Calu3 (cell line): ENCODE measurements at places on chromosomes 2 and 18.

GRCh38 chr2:10183146-10183675, 60.7 kb downstream of the RRM2 start:
- DNase-seq: no peak

DNA sequence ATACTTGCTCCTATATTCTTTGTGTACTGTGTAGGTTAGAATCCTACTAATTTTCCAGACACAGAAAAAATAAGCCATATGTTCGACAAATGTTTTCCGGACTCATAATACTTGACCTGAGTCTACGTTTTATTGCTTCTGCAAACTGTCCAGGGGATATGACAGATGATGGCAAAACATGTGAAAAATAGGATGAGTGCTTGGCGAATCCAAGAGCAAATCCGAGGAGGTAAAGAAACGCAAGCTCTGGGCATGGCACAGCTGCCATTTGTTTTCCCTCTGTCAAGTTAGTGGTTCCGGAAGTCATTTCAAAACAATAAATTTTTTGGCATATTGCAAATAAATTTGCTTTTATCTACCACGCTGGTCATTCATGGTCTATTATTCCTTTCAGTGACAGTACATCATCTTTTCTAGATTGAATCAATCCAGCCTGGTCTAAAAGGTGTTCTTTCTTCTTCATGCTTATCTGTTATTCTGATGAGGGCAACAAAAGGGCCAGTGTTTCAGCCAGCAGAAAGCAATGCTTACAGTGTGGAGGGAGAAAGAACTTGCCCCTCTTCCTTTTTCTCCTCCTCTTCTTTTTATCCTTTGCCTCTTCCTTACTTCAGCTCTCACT, 476.1 kb upstream of the SOX11 start:
- DNase-seq: no peak

GRCh38 chr2:233928594-233929351, 11.6 kb downstream of the TRPM8 start:
- peak; percentile 65 for DNase-seq

GRCh38 chr2:156322686-156323231, 9.8 kb downstream of the NR4A2 start:
- DNase-seq: no peak

DNA sequence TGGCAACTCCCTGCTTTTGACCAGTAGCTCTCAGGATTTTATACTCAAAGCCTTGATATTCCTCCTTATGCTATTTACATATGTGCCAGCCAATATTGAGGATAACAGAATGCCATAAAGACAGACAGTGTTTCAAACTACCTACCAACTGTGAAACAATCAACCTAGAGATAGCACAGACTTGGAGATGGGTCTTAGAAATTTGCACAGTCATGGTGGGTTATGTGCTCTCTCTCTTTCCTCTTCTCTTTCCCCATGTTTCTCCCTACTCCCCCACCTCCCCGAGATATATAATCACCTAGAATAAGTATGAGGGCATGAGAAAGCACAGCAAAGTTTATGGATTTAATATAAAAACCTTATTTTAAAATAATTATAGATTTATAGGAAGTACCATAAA, 24.2 kb upstream of the SUCLG1 start:
- DNase-seq: no peak

DNA sequence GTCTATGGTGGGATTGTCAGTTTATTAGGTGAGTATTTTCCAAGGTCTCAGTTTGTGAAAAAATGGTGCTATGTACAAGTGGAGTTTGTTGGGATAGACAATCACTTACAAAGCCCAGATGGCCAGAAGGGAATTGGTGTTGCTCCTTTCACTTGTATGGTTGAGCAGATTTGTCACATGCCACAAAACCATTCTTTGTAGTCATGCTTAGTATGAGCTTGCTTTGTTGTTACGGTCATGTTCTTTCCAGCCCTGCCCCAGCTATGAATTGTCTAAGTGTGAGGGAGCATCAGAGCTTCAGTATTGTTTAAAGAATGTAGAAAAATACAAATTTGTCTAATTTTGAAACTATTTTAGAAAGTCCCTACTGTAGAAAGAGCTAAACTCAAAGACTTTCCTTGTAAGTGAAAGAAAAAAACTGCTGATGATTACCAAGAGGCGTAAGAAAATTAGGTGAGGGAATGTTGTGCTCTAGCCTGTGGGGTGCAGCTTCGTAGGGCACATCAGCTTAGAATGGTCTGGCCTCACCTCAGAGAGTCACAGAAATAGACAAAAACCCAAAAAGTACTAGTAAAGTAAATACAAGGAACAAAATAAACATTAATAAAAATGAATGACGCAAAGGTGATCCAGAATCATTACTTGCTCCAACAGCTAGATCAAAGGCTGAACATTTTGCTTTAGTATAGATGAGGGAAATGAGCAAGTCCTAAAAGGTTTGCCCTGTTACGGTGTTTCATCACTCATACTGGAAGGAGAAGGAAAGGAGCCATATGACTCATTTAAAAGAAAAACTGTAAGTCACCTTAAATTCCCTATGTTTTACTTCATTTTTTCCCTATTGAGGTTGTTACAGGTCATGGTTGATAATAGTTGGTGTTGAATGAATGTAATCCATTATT, 9.2 kb downstream of the TGIF1 start:
- no peak for DNase-seq

DNA sequence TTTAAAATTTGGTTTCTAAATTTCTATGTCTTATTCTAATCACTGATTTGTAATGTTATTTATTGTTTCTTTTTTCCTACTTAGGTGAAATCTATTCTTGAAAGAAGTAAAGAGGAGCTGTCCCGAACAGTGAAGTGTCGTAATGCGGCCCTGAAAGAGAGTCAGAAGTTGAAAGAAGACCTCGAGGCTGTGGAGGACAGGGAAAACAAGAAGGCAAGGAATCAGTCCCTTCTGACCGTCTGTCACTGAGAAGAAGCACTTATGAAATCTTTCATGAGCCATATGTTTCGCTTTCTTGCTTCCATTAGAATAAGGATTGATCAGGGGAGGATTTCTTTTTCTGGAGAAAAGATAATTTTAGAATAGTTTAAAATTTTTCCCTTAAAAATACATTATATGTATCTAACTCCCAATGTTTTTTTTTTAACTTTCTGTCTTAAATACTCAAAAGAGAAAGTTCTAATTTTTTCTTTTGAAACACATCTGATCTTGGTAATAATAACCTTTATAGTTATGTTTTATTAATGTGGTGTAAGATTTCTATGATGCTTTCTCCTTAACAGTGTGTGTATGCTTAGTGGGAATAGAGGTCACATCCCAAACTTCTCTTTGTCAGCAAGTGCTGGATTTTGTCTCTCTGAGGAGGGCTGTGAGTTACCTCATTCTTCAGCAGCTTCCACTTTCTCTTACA, 79.0 kb downstream of the CCDC150 start:
- no peak for DNase-seq

DNA sequence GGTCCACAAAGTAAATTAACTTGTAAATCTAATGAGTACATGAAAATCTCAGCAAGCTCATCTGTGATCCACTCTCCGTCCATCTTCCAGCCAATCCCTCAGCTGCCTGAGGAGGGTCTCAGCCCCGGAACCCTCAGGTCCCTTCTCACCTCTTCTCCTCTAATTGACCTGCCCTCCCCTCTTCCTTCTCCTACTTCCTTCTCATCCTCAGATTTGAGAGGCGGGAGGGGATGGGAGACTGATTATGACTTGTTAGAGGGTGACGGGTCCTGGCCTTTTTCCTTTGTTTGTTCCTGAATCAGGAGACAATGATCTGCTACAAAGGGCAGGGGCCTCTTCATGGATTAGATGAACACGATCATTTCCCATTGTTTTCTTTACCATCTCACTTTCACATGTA, 80.1 kb downstream of the CYBRD1 start:
- DNase-seq: no peak

DNA sequence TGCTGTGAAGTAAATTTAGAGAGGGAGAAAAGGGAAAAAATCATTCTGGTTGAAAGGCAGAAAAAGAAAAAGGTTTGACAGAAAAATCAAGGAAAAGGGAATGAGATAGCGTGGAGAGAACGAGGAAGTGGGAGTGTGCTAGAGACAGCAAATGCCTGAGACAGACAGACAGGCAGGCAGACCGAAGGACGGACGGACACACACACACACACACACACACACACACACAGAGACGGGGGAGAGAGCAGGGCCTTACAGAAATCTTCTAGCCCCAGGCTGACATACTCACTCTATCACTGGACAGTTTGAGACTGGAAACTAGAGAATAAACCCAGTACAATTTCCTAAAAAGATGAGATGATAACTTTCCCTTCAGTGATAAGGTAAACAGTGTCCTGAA, 238.4 kb downstream of the ZNF521 start:
- DNase-seq: no peak

DNA sequence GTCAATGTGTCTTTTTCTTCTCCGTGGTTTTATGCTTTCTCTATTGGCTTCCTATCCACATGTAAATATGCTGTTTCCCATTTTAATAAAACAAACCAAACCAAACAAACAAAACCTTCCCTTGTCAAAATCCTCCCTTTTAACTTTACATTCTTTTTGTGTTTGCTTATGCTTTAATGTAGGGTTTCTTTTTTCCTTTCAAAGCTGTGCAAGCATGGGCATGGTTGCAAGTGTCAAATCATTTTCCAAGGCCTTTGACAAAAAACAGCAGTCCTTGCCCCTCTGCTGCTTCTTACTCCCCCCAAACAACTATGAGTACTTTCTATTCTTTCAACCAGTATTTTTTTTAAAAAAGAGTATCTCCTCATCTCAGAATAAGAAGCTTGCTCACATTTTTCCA, 66.0 kb upstream of the ACYP2 start:
- no peak for DNase-seq

DNA sequence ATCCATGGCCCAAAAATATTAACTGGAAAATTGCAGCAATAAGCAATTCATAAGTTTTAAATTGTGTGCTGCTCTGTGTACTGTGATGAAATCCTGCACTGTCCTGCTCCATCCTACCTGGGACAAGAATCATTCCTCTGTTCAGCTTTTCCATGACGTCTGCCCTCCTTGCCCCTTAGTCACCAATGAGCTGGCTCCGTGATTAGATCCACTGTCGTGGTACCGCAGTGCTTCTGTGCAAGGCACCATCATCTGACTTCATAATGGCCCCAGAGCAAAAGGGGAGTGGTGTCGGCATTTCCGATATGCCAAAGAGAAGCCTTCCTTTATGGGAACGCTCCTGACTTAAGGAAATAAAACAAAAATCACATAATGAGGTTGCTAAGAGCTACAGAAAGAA, 3.4 kb upstream of the FAHD2A start:
- DNase-seq: no peak

DNA sequence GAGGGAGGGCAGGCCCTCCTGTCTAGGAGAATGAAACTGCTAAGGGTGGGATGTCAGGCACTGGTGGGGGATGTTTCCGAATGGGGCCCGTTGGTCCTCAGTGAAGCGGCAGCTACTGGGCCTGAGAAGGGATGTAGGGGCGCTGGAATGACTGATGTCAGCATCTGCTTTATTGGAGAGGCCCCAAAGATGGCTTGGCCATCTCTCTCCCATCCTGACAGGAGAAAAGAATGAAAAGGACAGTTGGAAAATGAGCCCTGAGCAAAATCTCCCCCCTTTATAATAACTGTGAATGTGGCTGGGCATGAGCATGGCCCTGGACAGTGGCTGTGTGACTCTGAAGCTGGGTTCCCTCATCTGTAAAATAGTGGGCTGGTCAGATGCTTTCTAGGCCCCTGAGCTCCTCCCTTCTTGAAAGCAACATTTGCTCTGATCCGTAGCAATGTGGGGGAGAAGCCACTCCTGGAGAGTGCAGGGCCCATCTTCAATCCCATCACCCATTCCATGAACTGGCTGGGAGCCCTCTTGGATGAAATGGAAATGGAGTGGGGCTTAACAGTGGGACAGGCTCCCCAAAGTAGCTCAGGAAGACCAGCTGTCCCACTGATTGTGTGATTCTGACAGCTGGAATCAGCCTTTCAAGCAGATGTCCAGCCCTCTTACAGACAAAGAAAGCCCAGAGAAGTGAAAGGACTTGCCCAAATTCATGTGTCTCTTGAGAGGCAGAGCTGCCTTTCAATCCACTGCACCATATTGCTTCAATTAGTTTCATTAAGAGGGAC, 232.7 kb upstream of the SMAD2 start:
- DNase-seq: no peak

- no peak for DNase-seq
Measured at GRCh38 chr2:35819033-35819432, 536.5 kb upstream of the CRIM1 start.

DNA sequence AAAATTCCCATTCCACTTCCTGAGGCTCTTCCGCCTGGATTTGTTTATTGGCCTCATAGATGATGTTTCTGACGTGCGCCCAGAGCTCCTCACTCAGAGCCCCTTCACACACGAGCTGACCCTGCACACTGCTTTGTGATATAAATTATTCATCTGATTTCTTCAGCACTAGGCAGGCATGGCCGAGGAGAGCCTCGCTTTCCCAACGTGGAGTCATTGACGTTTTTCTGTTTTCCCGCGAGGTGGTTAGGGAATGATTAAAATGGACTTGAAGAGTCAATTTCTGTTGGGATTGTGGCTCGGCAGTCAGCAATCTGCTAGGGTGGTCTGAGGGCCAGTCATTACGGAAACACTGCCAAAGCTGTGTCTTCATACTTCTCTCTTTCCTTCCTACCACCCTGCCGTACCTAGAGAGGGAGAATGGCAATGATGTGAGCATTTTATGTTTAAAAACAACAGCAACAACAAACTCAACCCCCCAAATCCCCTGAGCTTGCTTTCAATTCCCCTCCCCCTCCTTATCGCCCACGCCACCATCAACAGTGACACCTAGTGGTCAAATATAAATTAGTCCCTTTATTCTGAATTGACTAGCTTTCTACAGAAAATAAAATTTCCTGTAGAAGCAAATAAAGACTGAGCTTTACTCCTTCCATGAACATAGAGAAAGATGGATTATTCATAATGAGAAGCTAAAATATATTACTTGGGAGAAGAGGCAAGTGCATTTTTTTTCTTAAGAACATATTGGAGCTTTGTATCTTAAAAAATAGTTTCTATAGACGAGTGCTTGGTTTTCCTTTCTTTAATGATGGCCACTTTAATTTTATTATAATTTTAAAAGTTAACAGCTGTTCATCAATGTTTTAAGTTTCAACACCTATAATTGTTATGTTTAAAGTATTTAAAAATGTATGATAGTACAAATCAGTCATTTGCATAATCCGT, 285.1 kb downstream of the MTX2 start:
- DNase-seq: peak; percentile 49

- peak; percentile 24 for DNase-seq
Measured at GRCh38 chr18:60372596-60372995, at the start of gene MC4R. MC4R (minus strand) TSS chr18:60372775; CDS start chr18:60372349, 426 bp downstream.

GRCh38 chr2:74199871-74200305, 1.5 kb downstream of the MTHFD2 start:
- DNase-seq: no peak
